ENCODE measurements at places on chromosomes 7 and 10. TPM values are rescaled to one million over a fixed set of nuclear protein-coding genes. Genes with fewer than 3 reads are reported as not detected.

The NYAP1 gene
- 4.2 TPM for total RNA-seq

The CYP2C18 gene
- total RNA-seq, result not detected

The TRIM74 gene
- 0.16 TPM for total RNA-seq

The GPR85 gene
- 0.63 TPM for total RNA-seq

The GBX1 gene
- not detected for total RNA-seq

The C7orf57 gene
- total RNA-seq, result 0.13 TPM

The PIK3AP1 gene
- 11.2 TPM for total RNA-seq

The MICU1 gene
- total RNA-seq, result 30.3 TPM

The NUTM2D gene
- 0.81 TPM for total RNA-seq

The SLC39A12 gene
- total RNA-seq, result not detected

The MRLN gene
- total RNA-seq, result not detected

The PHKG1 gene
- not detected for total RNA-seq

The FOXI2 gene
- not detected for total RNA-seq

The ADARB2 gene
- total RNA-seq, result 0.81 TPM

The ITGB8 gene
- total RNA-seq, result 46.4 TPM

The TMEM196 gene
- 0.13 TPM for total RNA-seq

All from mesangial cell (primary cell).